ENCODE measurements at places on chromosomes 7 and 10. TPM values are rescaled to one million over a fixed set of nuclear protein-coding genes. Genes with fewer than 3 reads are reported as not detected.

Gene EN2
- total RNA-seq: not detected

Gene ZNF365
- 0.18 TPM for total RNA-seq

Gene SPRN
- 0.13 TPM for total RNA-seq

Gene ACBD7
- total RNA-seq: 13.1 TPM

Gene HDAC9
- 27.6 TPM for total RNA-seq

Gene KCNH2
- total RNA-seq: 3.2 TPM

Gene SPAM1
- not detected for total RNA-seq

Gene JCAD
- 83.5 TPM for total RNA-seq

Gene MTG1
- total RNA-seq: 44.0 TPM

Gene SYT15
- total RNA-seq: 17.1 TPM

Gene IDI2
- total RNA-seq: not detected

Gene TMEM178B
- 1.1 TPM for total RNA-seq
